Panc1 (cell line): ENCODE measurements at places on chromosomes 5 and 9. TPM values are rescaled to one million over a fixed set of nuclear protein-coding genes. Genes with fewer than 3 reads are reported as not detected.
A peak's percentile ranks its signal among the peaks of the same experiment; 100 is the strongest.

Gene PCDHB15
- 0.15 TPM for total RNA-seq

Gene SLC25A2
- total RNA-seq = 0.28 TPM

Gene GLDC
- total RNA-seq = 4.0 TPM

Gene PCDHB11
- 1.6 TPM for total RNA-seq

Gene SLIT3
- total RNA-seq = 26.4 TPM

Gene RGP1
- 43.3 TPM for total RNA-seq

Gene PRDM9
- total RNA-seq = not detected

Gene FGF10
- not detected for total RNA-seq

Gene KCNMB1
- total RNA-seq = not detected

Gene CDH10
- 0.72 TPM for total RNA-seq

DNA sequence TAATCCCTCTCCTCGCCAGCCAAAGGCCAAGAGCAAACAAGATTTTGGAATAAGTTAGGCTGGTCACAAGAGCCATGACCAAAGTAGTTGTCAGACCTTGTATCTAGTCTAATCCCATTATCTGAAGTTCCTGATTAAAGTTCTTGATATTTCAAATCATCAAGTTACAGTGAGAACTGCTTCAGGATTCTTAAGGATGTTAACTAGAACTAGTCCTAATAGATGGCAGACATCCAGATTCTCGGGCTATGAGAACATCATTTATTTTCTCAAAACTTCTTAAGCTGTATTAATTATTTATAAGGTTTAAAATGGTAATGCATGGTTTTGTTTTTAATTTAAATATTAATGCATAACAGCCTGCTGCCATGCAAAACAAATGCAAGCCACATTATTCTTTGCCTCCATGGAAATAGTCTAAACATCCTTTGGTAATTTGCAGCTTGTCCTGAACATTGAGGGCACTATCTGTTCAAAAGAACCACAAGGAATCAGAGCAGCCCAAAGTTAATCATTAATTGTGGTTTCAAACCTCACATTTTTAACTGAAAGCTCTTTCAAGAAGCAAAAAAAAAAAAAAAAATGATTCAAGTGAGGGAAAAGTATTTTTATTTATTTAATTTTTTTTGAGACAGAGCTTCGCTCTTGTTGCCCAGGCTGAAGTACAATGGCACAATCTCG, 95.1 kb downstream of the TTC39B start:
- H3K27ac ChIP-seq = no peak overlapping the region
- no peaks in the 10 kb centered on the region for H3K27me3 ChIP-seq
- H3K4me3 ChIP-seq = no peak overlapping the region
- no peaks in the 10 kb centered on the region for H3K4me1 ChIP-seq
- no peaks in the 10 kb centered on the region for H3K36me3 ChIP-seq
- DNase-seq = no peak

- no peak for DNase-seq
- H3K27ac ChIP-seq = no peak overlapping the region
- no peaks in the 10 kb centered on the region for H3K27me3 ChIP-seq
- no peaks in the 10 kb centered on the region for H3K4me1 ChIP-seq
These were observed 1.1 kb downstream of the SLC27A6 start for GRCh38 chr5:128966375-128966774.

DNA sequence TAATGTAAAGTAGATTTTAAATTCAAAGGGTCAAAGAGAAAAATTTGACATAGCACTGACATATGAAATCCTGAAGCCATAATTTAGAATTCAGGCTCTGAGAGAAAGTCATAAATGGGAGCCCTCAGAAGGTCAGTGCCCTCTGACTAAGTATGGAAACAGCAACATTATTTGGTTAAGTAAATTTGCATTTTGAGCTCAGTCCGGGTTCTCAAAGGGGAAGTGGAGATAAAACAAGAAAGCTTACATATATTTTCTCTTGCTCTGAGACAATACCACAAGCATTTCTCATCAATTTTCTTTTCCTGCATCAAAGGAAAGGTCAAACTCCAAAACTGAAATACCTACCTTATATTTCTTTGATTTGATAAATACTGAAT, 348.0 kb downstream of the SEMA5A start:
- no peak overlapping the region for H3K4me3 ChIP-seq
- no peak overlapping the region for H3K27ac ChIP-seq
- H3K27me3 ChIP-seq = no peaks in the 10 kb centered on the region
- no peak for DNase-seq
- no peaks in the 10 kb centered on the region for H3K36me3 ChIP-seq

DNA sequence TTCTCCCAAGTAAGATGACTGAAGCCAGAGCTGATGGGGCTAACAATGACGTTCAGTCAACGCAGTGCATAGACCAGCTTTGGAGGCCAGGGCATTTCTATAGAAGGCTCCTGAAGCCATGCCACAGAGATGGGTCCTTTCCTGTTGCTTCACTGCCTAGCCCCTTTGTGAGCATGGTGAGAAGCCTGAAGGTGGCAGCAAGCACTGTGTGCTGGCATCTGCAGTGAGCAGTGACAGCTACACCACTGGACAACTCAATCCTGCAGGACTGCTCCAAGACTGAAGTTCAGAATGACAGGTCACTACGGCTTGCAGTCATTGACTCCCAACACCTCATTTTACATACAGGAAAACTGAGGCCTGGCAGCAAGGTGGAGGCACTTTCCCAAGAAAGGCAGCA, 229.0 kb downstream of the TSSK1B start:
- H3K36me3 ChIP-seq = no peaks in the 10 kb centered on the region
- no peak overlapping the region for H3K27ac ChIP-seq
- H3K4me3 ChIP-seq = no peak overlapping the region
- no peak for DNase-seq

DNA sequence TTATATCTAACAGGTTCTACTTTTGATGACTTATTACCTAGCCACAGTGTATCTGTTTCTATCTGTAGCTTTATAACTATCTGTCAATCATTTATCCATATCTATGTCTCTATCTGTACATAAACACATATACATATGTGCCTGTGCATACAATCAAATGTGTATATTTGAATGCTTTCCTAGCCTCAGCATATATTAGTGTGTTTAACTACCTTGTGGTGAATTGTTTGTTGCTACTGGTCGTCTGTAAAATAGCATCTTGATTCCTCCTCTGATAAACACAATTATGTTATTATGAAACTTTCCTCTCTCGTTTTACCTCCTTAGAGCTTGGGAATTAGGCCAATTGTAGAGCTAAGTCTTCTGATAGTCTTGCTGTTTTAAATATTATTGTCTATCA, 44.4 kb downstream of the PARP8 start:
- no peak for DNase-seq
- peaks cover 6% of the 10 kb centered on the region; the same call in 1 of the 2 replicates for H3K4me1 ChIP-seq
- no peaks in the 10 kb centered on the region for H3K27me3 ChIP-seq
- H3K4me3 ChIP-seq = peak overlapping the region; percentile 10; the same call in 1 of the 2 replicates
- H3K27ac ChIP-seq = peak overlapping the region; percentile 6; the same call in 1 of the 2 replicates

- peak overlapping the region; percentile 36; the same call in 1 of the 2 replicates for H3K27ac ChIP-seq
- H3K4me1 ChIP-seq = peaks cover 8% of the 10 kb centered on the region
- no peaks in the 10 kb centered on the region for H3K36me3 ChIP-seq
- H3K4me3 ChIP-seq = no peak overlapping the region
These were observed 28.3 kb upstream of the ERGIC1 start for GRCh38 chr5:172805736-172806255.

DNA sequence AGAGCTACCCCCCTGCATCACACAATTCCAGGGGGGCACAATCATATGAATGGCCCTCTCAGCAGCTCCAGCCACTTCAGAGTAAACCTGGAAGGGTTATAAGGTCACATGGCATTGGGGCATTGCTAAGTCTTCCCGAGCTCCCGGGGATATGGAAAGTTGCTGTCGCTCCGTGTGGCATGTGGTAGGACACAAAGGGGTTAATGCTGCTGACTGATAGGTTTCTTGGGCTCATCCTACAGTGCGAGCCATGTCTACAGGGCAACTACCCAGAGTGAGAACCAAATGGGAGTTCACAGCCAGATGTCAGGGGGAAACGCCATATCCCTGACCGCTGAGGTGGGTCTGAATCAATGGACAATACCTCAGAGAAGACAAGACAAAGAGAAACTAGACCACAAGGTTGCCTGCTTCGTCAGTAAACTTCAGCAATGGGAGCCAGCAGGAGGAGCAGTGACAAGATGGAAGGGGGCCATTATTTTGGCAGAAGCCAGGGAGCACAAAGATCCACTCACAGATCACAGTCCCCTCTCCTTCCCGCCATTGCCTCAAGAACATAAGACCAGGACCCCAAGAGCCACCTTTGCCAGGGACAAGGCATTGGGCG, 52.4 kb upstream of the SHISAL2B start:
- peaks cover 4% of the 10 kb centered on the region; the same call in 1 of the 2 replicates for H3K27me3 ChIP-seq
- H3K36me3 ChIP-seq = no peaks in the 10 kb centered on the region
- peak overlapping the region; percentile 6; the same call in 1 of the 2 replicates for H3K4me3 ChIP-seq
- no peak for DNase-seq

DNA sequence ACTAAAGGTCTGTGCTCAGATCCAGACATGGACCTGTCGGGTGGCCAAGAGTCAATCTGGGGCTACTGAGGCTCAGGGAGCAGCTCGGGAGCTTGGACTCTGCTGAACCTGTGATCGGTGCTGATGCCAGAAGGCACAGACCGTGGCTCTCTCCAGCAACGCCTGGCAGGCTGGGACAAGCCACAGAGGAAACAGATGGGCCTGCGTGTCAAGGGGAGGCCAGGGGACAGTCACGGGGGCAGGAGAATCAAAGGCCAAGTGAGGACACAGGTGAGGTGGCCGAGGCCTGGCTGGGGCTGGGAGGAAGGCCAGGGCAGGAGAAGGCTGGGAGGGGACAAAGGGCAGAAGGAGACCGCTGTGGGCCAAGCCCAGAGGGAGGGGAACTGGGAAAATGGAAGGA, 43.4 kb downstream of the EPB41L4B start:
- no peak for DNase-seq
- H3K27ac ChIP-seq = no peak overlapping the region
- H3K4me3 ChIP-seq = no peak overlapping the region
- H3K27me3 ChIP-seq = no peaks in the 10 kb centered on the region
- H3K36me3 ChIP-seq = no peaks in the 10 kb centered on the region; the same call in 1 of the 2 replicates
- no peaks in the 10 kb centered on the region; the same call in 1 of the 2 replicates for H3K4me1 ChIP-seq

DNA sequence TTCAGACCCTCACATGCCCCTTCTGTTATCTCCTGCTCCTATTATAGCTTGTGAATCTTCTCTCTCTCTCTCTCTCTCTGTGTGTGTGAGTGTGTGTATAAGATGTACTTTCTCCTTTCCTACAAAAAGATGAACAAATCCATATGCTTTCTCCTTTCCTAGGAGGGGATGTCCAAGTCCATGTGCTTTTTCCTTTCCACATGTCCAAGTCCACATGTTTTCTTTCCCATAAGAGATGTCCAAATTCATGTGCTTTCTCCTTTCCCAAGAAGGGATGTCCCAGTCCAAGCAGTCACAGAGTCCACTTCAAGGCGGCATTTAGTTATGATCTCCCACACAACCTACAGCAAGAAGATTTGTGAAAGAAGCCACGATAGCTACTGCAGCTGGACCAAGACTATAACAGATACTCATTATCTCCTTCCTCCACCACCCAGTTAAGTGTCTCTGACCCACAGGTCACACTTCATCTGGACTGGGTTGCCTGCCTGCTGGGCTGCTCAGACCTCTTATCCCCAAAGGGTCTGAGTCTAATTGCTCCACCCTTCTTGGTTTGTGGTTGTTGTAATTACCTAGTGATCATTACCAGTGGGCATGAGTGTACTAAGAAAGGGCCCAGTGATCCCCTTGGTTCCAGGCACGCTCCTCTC, 18.4 kb upstream of the FOXI1 start:
- H3K27ac ChIP-seq = no peak overlapping the region
- H3K4me1 ChIP-seq = no peaks in the 10 kb centered on the region
- DNase-seq = no peak
- H3K27me3 ChIP-seq = no peaks in the 10 kb centered on the region

DNA sequence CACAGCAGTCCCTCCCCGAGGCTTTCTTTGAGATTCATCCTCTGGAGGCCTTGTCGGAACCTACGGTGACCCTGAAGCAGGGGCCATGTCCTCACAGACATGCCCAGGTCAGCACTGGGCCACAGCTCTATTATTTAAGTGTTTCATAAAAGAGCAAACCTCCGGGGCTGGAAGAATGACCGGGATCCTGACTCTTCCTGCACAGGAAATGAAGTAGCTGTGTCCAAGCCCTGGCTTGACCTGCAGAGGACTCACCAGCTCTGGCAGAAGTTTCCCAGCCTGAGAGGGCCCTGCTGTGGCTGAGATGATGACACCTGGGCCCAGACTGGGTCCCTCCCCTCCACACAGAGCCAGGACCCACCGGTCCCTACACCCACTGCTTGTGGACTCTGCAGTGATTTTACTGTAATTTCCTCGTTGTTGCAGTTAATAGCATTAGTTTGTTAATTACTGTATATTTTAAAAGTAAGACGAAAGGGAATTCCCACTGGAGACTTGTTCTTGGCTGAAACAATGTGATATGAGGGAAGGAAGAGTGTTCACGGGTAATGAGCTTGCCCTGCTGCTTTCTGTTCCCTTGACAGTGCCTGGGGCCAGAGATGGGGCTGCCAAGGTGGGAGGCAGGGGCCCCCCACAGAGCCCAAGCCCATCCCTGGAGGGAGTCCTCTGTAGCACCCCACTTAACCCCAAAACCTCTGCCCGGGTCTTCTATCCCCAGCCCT, 72.2 kb downstream of the PCDH1 start:
- H3K36me3 ChIP-seq = no peaks in the 10 kb centered on the region
- no peak overlapping the region for H3K4me3 ChIP-seq
- DNase-seq = no peak
- H3K27me3 ChIP-seq = peaks cover 10% of the 10 kb centered on the region; the same call in 1 of the 2 replicates
- no peak overlapping the region for H3K27ac ChIP-seq
- no peaks in the 10 kb centered on the region for H3K4me1 ChIP-seq

DNA sequence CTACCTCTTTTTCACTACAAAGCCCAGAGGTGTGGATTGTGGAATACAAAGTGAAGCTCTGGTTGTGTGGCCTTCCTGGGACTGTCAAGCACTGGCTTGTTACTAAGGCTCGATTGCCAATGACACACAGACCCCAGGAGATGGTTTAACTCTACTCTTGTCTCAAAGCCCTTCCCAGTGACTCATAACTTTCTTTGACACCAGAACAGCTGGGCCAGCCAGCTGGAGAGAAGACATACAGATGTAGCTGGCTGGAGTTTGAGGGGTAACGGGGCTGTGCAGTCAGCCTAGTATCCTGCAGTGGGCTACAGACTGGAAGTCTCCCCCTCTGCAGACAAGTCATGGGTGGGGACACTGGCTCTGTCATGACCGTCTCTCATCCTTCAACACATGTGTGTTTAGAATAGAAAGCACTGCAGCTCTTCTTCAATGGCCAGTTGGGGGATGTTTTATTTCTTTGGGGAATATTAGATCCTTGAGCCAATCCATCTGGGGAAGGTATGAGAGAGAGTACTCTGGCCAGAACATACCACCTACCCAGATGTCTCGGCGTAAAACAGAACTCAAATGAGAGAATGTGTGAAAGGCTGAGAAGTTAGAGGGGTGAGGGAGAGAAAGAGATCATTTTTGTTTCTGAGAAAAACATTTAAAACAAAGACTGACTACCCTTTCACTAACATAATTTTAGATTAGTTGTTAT, 53.3 kb downstream of the SEMA6A start:
- peaks cover 8% of the 10 kb centered on the region for H3K27me3 ChIP-seq
- no peaks in the 10 kb centered on the region for H3K36me3 ChIP-seq

DNA sequence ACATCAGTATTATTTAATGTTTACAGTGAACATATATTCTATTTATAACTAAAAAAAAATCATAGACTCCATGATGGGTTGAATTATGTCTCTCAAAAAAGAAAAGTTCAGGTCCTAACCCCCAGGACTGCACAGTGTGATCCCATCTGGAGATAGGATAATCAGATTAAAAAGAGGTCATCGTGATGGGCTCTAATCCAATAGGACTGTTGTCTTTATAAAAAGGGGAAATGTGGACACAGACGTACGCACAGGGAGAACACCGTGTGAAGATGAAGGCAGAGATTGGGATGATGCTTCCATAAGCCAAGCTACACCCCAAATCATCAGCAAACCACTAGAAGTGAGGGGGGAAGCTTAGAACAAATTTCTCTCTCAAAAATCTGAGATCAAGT, 221.4 kb downstream of the SNX18 start:
- H3K36me3 ChIP-seq = no peaks in the 10 kb centered on the region
- no peaks in the 10 kb centered on the region for H3K4me1 ChIP-seq
- DNase-seq = no peak
